ENCODE measurements at places on chromosomes 1 and 21.

- no peak for DNase-seq
Measured at GRCh38 chr1:22816067-22816775, 105.6 kb downstream of the EPHB2 start.

- DNase-seq, result no peak
Measured at GRCh38 chr1:99700020-99700419, 54.1 kb downstream of the PALMD start.

- DNase-seq, result no peak
Measured at GRCh38 chr1:203373991-203374390, 23.1 kb upstream of the FMOD start.

GRCh38 chr1:96971439-96971838, 249.9 kb downstream of the PTBP2 start:
- no peak for DNase-seq

DNA sequence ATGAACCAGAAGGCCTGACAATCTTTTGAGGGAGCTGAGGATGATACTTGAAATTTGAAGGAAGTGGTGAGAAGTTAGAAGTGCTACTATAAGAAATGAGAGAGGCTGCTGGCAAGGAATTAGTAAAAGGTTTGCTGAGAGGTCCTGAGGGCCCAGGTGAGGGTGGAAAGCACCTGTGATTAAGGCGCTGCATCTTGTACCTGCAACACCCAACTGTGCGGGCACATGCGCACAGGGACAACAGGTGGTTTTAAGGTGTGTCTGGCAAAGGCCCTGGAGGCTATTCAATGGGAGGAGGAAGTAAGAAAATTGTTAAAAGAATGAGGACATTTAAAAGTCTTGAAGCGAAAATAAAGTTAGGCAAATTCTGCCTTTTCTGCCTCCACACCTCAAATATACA, 349.3 kb downstream of the RGS7 start:
- DNase-seq, result no peak

- DNase-seq, result no peak
Measured at GRCh38 chr1:188715566-188715965, 1762.1 kb downstream of the BRINP3 start.

Measured in fibroblast of skin of back (primary cell).